ENCODE measurements at places on chromosomes 1 and 21. TPM values are rescaled to one million over a fixed set of nuclear protein-coding genes. Genes with fewer than 3 reads are reported as not detected.

GRCh38 chr1:37267111-37267835, 207.1 kb upstream of the ZC3H12A start:
- DNase-seq: no peak

DNA sequence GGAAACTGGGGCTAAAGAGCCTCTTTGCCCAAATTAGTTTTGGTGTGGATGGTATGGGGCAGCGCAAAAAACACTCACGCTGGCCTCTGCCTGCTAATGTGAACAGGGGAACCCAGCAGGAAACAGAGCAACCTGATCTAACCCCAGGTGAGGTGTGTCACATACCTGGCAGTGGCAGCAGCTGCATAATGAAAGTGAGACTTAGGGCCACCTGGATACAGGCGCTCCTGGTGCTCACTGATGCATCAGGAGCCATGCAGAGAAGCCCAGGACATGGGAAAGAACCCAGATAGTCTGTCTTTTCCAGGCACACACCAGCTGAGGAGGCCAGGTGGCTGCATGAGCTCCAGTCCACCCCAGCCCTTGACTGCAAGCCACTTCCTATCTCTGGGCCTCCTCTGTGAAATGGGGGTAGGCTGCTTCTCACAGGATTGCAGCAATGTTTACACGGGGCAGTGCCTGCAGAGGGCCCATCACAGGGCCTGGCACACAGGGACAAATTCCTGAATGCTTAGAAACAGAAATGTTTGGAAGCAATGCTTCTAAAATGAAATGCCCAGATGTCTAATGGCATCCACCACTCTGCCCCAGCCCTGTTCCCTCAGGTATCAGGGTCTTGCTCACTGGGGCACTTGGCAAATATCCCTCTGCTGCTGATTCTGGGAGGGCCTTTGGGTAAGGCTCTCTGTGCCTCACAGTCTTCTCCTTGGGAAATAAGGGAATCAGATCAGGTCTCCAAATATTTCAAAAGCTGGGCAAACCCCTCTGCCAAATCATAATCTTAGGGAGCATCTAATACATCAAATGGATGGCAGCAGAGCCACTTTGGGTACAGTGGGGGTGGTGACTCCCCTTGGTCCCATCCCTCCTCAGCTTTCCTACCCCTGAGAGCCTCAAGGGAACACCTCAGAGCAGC, 19.9 kb downstream of the DHCR24 start:
- no peak for DNase-seq

DNA sequence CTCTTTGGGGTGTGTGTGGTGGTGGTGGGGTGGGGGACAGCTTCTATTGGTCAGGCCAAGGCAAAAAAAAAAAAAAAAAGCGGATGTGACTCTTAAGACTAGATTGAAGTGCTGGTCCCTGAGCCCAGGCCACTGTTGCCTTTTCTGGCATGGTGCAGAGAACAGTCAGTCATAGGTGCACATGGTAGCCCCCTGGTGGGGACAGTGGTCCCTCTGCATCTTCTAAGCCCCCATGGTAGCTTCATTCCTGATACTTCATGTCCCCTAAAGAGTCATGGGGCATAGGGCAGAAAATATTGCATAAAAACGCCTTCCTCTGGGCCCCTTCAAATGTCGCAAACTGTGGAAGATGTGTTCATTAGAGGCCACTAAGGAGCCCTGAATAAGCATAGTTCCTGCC, 371.8 kb downstream of the NPHP4 start:
- DNase-seq: no peak

DNA sequence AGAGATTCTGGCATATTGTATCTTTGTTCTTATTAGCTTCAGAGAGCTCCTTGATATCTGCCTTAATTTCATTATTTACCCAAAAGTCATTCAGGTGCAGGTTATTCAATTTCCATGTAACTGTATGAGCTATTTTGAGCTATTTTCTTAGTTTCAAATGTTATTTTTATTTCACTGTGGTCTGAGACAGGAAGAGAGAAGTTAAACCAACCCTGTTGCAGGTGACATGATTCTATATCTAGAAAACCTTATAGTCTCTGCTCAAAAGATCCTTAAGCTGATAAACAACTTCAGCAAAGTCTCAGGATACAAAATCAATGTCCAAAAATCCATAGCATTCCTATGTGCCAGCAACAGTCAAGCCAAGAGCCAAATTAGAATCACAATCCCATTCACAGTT, 1644.0 kb upstream of the B3GALT2 start:
- no peak for DNase-seq

DNA sequence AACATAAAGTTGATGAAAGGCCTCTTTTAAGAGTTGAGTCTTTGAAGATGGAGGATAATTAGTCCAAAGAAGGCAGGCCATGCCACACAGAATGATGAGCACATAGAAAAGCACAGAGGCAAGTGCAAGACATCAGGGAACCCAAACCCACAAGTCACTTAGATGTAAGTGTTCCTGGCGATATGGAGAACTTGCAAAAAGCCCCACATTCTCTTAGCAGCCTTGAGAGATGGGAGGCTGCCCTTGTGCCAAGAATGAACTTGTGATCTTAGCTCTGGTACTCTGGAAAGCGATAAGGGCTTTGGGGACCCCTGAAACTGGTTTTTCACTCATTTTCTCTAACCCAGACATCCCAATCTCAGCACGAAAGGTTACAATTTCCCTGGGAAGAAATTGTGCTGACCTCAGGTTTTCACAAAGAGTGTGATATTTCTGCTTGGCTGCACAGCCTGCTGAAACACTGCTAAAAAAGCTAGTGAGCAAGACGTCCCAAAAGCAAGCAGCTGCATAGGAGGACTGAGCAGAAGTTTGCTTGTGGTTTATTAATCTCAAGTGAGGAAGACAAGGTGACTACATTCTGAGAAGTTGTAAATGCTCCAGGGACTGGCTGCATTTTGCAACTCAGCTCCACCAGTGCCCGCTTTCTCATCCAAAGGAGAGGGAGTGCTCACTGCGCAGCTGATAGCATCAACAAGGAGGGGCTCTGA, 496.9 kb upstream of the CAMK1G start:
- DNase-seq: no peak

CTTNBP2NL gene
- 3.7 TPM for total RNA-seq

GBP6 gene
- 0.17 TPM for total RNA-seq

DNA sequence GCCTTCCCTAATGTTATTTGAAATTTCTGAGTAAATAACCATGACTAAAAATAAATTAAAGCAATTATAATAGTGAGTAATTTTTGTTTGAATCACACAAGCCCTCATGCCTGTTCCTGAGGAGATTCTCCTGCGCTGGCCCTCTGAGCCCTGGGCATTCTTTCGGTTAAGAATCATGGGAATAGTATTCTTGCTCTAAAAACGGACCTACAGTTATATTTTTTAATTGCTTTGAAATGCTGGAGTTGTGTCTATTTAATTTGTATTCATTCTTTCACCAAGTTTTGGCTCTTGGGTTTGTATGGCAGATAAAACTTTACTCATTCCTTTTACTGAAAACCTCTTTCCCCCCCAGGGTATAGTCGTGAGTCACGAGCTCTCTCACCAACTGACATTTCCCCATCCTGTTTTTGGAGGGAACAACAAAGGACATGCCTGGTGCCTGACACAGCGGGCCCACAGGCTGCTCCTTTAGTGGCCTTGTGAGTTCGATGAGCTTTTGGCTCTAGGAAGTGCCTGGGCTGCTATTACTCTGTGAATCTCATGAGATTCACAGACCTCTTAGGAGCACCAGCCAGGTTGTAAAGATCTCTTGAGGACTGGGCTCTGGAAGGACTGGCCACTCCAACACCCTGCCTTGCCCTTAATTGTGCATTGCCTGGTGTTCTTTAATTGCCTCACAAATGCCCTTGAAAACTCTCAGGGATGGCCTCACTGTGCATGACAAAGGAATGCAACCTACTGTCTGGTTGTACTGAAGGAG, 58.6 kb downstream of the DDR2 start:
- peak; percentile 98 for DNase-seq

GRCh38 chr1:201316556-201316955, 33.2 kb downstream of the PKP1 start:
- no peak for DNase-seq

DNA sequence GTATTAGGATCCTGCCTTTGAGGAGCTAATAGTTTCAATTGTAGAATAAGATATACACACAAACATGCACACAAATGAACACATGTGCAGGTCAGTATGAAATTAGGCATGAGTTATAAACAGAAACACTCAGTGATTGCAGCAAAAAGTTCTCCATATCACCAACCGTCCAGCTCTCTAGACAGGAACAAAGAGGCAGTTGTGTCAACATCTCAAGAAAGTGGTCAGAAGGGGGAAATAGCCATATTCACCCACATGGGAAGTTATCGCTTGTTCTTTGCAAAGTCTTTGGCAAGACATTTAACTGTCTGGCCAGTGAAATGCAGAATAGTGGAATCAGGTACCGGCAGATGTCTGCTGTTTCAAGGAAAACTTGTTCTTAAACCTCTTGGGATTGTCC, 29.4 kb upstream of the PIGC start:
- DNase-seq: no peak

DNA sequence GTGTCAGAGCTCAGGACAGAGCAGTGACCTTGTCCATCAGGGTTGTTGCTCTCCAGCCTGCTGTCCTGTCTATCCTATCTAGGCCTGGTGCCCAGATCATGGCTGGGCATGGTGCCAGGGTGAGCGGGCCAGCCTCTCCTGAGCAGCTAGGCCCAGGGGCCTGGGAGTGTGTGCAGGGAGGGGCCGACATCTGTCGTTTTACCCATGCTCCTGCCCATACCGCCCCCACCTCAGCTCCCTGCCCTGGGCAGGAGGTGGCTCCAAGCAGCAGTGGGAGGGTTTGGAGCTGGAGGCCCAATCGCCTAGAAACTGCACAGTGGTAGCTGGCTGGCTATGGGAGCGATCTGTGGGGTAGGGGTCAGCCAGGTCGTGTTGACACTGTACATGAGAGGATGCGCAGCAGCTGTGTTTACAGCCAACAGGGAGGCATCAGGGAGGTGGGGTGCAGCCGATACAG, 6.5 kb downstream of the INSRR start:
- peak; percentile 39 for DNase-seq

DNA sequence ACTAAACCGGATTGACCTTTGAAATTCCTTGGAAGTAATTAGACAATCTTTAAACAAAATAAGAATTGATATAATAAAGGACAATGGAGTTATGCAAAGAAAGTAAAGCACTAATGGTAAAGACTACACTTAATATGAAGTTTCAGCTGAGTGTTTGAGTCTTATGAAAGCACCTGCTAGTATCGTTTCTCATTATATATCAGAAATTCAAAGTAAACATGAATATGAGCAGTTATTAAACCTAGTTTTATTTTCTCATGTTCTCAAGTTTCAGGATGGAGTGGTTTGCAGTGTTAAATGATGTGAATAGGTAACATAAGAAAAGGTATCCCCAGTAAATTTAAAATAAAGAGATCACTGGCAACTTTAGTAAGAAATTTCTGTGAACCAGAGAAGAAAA, 188.6 kb downstream of the ZP4 start:
- no peak for DNase-seq

- no peak for DNase-seq
Observed at GRCh38 chr21:45048968-45049367, 25.4 kb upstream of the ADARB1 start.

PLA2G2C gene
- total RNA-seq: not detected

GRCh38 chr1:225830841-225831240, 20.9 kb downstream of the EPHX1 start:
- DNase-seq: no peak

DNA sequence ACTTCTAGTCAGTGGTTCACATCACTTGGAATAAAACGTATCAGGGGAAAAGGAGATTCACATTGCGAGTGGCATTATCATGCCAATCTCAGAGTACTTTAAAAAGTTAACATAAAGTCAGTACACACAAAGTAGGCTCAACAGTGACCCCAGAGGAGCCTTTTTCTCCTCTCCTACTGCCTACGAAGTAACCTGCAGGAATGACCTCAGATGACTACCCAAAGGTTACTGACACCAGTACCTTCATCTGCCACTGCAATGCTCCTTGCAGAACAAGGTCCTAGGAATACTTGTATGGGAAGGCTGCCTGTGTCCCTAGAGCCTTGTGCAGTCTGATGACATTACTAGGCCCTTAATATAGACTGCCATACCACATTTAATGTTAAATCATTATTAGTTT, 389.8 kb upstream of the LYPLAL1 start:
- no peak for DNase-seq

GRCh38 chr1:41444785-41445184, 39.7 kb downstream of the EDN2 start:
- DNase-seq: no peak

CERS2 gene
- total RNA-seq: 176 TPM

WDR64 gene
- not detected for total RNA-seq

- DNase-seq: no peak
Observed at GRCh38 chr1:209619696-209620486, 32.3 kb downstream of the LAMB3 start.

DNA sequence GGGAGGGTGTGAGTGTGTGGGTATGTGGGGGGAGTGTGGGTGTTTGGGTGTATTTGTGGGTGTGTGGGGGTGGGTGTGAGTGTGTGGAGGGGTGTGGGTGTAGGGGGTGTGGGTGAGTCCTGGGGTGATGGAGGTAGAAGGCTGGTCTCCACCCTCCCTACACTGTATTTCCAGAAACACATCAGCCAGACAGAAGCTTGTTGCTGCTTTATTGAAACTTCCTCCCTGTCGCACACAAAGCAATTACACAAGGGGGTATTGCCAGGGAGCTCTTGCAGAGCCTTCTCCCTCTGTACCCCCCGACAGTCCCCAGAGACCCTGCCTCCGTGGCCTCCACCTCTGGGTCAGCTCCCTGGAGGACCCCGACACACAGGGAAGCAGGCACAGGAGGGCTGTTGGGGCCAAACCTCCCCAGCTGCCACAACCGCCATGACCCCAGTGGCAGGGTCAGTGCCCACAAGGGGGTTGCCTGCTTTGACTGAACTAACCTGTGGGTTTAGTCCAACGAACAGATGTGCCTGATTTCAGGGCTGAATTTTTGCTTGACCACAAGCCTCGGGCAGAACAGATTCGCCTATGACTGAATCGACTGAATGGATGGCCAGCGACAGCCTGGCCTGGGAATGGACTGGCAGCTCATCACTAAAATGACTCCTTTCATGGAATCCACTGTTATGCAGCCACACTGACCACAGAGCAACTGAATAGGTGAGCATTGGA, 9.1 kb upstream of the MATN1 start:
- DNase-seq: no peak

DNA sequence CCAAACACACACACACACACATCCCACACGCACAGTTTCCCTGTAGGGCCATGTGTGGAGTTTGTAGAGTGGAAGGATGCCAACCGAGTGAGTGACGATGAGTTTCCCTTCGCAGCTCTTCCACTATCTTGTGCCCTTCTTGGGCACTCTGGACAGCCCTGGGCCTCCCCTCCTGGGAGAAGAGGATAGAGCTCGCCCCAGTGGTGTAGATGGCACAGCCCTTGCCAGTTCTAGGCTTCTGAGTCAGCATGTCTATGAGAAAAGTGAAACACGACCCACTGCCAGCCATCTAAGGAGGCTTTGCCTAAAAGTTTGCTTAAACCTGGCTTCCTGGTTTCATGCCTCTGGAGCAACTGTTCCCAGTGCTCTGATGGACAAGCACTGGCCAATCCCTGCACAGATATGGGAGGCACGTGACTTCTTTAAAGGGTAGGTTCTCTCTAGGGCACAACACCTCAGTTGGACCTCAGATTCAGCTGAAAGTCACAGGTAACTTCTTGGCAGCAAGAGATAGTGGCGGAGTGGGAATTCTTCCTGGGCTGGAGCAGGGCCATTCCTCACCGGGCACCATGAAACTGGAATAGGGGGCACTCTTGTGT, 195.9 kb upstream of the GALNT2 start:
- DNase-seq: no peak
